ENCODE measurements at places on chromosomes 13 and 19.

DNA sequence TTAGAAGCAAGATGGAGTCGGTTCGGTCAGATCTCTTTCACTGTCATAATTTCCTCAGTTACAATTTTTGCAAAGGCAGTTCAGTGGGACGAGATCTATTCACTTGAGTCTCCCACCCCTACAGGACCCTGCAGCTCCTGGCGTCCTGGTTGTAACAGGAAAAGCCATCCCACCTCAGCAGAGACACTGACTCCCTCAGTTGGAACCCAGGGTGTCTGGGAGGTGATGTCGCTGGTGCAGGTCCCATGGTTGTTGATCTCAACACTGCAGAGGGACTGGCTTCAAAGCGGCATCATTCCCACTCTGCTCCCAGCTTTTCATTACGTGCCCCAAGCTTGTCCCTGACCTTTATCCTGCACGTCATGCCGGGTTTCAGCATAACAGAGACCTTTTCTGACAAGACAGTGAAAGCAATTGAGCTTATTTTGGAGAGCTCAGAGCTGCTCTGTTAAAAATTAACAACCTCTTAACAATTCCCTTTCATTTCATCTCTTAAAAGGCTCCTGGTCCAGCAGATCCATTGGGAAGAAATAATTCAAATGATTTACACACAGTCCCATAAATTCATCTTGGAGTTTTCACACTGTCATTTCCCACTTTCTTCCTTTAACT, 17.6 kb upstream of the COG3 start:
- DNase-seq, result no peak

- no peak for DNase-seq
Measured at GRCh38 chr19:548886-549830, 5.3 kb downstream of the GZMM start.

- DNase-seq, result no peak
Measured at GRCh38 chr13:76636829-76637228, 249.4 kb downstream of the KCTD12 start.

GRCh38 chr13:91078093-91078679, 269.3 kb upstream of the MIR17HG start:
- no peak for DNase-seq
